ENCODE measurements at places on chromosomes 2 and 18. TPM values are rescaled to one million over a fixed set of nuclear protein-coding genes. Genes with fewer than 3 reads are reported as not detected.

- H3K36me3 ChIP-seq: no peaks in the 10 kb centered on the region
- no peaks in the 10 kb centered on the region for H3K4me1 ChIP-seq
- no peak overlapping the region for H3K4me3 ChIP-seq
- DNase-seq: no peak
- H3K27me3 ChIP-seq: peaks cover 6% of the 10 kb centered on the region
- no peak overlapping the region for H3K27ac ChIP-seq
These were observed 32.9 kb downstream of the SERPINB7 start for GRCh38 chr18:63808125-63808524.

DNA sequence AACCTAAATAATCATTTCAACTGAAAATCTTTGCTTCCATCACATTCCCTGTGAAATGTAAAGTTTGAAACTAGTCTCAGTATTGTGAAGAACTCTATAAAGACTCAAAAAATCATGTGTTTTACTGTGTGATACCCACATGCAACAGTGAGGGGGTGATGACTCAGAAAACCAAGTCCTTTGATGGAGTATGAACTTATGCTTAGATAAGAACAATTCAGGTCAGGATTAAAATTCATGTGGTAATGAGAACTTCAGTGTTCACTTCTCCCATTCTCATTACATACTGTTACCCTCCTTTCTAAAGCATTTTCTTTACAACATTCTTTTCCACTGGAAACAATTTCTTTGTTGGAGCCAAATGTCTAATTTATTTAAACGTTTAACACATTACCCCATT, 360.2 kb downstream of the FSIP2 start:
- peaks cover 6% of the 10 kb centered on the region for H3K36me3 ChIP-seq
- no peak overlapping the region for H3K4me3 ChIP-seq
- H3K27ac ChIP-seq: no peak overlapping the region
- H3K27me3 ChIP-seq: no peaks in the 10 kb centered on the region
- DNase-seq: no peak
- H3K4me1 ChIP-seq: no peaks in the 10 kb centered on the region

DNA sequence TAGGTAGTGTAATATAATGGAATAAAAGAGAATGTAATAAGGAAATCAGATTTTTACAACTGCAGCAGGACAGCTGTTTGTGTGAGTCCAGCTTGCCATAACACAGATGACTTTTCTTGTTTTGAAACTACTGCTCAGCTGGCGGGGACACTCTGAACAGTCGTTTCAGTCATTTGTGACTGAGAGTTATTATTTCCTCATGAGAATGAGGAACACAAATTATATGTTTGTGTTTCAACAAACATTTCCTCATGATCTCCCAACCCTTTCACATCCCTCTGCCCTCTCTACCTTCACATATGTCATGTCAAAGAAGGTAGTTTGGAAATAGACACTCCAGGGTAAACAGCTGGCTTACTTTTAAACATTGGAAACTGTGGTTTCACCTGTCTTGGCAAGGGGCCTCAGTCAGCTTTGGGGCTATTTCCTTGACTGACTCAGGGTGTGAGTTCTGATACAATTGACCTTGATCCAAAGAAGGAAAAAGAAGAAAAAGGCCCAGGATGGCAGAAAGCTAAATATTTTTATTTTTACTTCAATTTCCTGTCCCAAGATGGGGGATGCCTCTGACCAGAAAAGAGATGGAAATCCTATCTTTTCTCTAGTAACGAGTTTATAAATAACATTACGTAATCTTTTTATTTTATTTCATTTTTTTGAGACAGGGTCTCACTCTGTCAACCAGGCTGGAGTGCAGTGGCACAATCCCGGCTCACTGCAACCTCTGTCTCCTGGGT, 593 bp downstream of the SP140L start:
- H3K4me1 ChIP-seq: peaks cover 64% of the 10 kb centered on the region
- DNase-seq: peak; percentile 57
- H3K4me3 ChIP-seq: peak overlapping the region; percentile 96
- H3K36me3 ChIP-seq: peaks cover 26% of the 10 kb centered on the region
- H3K27me3 ChIP-seq: no peaks in the 10 kb centered on the region
- H3K27ac ChIP-seq: peak overlapping the region; percentile 99

GRCh38 chr2:105324101-105324500, 5.4 kb downstream of the TGFBRAP1 start:
- H3K27ac ChIP-seq: no peak overlapping the region
- no peak overlapping the region for H3K4me3 ChIP-seq
- DNase-seq: no peak
- no peaks in the 10 kb centered on the region for H3K27me3 ChIP-seq
- H3K36me3 ChIP-seq: peaks cover 6% of the 10 kb centered on the region
- peaks cover 58% of the 10 kb centered on the region for H3K4me1 ChIP-seq

Gene ERICH2
- not detected for total RNA-seq

Gene RNU2-63P
- total RNA-seq: 13.1 TPM

Gene CNTNAP5
- not detected for total RNA-seq

Gene VIL1
- not detected for total RNA-seq

Gene FBLN7
- 34.5 TPM for total RNA-seq

Data from activated naive CD4-positive, alpha-beta T cell treated with anti-CD3 and anti-CD28 coated beads for 36 hours (primary cell).